ENCODE measurements at places on chromosomes 3 and 15.

GRCh38 chr3:191296041-191296541 lies 33.1 kb upstream of the CCDC50 start:
- DNase-seq, result peak; percentile 69

GRCh38 chr3:113847664-113848461 lies 9.3 kb downstream of the GRAMD1C start:
- DNase-seq, result peak; percentile 55

GRCh38 chr15:26038693-26039092 lies 175.6 kb upstream of the ATP10A start:
- no peak for DNase-seq

DNA sequence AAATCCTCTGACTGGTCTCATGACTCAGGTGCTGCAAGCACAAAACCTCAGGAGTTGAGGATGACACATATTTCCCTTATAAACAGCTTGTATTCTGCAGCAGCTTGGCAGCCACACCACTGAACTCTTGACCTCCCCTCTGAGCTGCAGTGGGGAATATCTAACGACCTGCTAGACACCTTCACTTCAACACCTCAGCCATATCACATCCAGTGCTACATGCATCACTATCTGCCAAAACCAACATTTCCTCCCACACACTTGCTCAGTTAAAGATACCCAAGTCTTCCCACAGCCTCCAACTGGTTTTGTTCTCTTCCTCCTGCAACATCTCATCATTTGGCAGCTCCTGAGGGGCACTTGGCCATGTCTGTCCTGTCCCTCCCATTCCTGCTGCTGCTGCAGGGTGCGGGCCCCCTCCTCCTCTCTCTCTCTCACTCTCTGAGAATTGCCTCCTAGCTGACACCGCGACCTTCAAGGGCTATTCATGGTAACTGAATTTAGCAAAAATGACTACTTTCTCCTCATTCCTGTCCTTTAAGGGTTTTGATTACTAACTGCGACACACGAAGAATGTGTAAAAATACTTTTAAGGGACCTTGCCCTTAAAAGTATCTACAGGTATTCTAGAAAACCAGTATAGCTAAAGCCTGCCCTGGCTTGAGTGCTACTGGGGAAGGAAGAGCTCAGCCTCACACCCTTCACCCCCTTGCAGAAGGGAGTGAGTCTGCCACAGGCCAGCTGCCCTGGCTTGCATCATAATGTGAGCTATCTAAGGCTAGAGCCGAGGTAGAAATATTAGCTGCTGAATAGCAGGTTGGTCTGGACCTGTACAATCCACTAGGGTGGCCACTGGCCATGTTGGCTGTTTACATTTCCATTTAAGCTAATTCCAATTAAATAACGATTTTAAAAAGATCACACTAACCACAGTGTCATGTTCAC lies 5.0 kb upstream of the CCR9 start:
- DNase-seq, result no peak

- no peak for DNase-seq
Measured at GRCh38 chr3:52498137-52499054, 3.3 kb downstream of the STAB1 start.

DNA sequence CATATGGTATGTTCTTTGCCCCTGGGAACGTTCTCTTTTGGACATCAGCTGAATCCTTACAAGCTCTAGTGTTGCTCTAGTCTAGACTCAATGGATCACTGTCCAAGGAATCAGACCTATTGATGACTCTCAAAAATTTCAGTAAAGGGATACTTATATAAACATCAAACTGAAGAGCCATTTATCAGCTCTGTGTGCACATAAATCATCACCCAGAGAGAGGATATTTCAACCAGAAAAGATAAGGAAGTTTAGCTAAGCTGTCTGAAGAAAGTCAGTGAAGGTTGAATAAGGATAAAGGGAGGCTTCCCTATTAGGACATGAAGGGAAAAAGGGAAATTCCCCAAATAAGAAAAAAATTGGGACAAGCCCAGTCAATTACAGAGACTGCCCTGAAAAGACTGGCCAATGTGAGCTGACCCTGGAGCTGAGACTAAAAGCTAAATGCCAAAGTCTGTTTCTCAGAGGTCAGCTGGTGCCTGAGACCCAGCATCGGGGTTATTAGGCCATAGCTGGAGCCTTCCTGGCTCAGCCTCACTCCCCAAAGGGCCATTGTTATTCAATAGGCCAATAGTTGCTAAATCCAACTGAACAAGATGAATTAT lies 424.1 kb upstream of the THBS1 start:
- DNase-seq, result no peak

DNA sequence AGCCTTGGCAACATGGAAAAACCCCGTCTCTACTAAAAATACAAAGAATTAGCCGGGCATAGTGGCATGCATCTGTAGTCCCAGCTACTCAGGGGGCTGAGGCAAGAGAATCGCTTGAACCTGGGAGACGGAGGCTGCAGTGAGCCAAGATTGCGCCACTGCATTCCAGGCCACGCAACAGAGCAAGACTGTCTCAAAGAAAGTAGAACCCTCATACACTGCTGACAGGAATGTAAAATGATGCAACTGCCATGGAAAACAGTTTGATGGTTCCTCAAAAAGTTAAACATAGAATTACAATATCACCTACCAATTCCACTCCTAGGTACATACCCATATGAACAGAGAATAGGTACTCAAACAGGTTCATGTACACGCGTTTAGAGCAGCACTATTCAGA lies 158.9 kb downstream of the TBC1D5 start:
- no peak for DNase-seq

- DNase-seq, result no peak
Measured at GRCh38 chr3:64398476-64398875, 173.2 kb upstream of the PRICKLE2 start.

DNA sequence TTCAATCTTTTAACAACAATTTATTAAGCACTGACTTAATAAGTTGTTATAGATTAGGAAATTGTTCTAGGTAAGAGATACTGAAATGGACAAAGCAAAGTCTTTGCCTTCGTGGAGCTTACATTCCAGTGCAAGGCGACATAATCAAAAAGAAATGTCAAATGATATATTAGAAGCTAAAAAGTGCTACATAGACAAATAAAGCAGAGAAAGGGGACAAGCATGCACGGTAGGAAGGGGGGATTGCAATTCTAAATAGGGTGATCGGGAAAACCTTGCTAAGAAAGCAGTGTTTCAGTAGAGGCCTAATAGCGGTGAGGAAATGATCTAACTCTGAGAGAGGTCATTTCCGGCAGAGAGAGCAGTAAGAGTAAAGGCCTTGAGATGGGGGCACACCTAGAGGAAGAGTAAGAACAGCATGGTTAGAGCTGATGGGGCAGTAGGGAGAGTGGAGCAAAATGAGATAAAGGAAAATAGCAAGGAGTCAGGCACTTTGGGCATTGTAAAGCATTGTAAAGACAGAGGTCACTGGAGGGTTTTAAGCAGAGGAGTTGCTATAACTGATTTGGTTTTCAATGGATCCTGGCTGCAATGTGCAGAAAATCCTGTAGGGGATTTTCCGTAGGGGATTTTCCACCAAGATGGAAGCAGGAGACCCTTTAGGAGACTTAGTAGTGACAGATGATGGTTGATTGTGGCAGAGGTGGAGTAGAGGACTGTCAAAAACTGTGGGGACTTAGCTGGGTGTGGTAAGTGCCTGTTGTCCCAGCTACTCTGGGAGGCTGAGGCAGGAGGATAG lies 71.7 kb upstream of the CFAP20DC start:
- no peak for DNase-seq

DNA sequence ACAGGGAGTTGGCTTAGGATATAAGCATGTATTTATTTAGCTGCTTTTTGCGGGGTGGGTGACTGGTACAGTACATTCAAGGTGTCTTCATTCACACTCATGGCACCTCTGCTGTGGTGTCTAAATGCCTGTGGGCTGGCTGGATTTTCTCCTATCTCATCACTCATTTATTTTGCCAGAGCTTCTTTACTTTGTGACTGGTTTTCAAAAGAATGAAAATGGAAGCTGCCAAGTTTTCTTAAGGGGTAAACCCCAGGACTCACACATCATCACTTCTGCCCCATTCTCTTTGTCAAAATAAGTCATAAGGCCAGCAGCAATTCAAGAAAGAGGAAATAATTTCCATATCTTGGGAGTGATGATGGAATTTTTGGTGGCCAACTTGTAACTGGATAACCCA lies 493.4 kb upstream of the ALCAM start:
- DNase-seq, result no peak

- no peak for DNase-seq
Measured at GRCh38 chr3:64837126-64837738, 149.4 kb upstream of the ADAMTS9 start.

DNA sequence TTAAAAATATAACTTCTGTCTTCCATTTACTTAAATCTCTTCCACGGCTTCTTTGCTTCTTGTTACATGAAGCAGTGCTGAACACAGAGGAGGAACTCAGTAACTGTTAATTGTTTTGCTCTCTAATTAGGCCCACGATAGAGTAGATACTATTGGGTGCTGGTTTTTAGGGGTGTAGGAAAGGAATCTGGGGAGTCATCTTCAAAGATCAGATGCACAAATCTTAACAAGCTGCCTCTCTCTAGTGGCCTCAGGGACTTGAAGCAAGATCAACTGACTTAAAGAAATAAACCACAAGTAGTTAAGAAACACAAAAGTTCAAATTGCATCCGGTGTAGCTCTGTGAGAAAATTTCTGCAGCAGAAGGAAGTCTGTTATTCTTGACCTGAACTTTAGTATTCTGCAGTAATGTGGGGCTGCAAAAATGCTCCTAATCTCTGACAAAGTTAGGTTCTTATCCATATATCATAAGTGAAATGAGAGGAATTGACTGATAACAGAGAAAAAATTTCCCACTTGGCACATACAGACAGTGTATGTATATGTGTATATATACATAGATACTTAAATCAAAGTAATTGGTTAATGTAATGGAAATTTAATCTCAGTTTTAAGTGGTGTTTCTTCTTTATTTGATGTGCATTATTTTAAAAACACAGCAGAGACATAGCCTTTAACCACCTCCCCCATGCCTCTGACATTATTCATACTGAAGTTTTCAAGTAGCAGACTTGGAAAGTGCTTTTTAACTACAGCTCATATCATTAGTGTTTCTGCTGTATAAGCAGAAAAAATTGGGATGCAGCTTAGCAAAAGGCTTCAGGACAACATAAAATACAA lies 51.8 kb downstream of the CHST2 start:
- no peak for DNase-seq

- DNase-seq, result no peak
Measured at GRCh38 chr3:33949074-33949473, 150.6 kb downstream of the PDCD6IP start.

- DNase-seq, result no peak
Measured at GRCh38 chr15:88617031-88617722, 4.0 kb upstream of the AEN start.

DNA sequence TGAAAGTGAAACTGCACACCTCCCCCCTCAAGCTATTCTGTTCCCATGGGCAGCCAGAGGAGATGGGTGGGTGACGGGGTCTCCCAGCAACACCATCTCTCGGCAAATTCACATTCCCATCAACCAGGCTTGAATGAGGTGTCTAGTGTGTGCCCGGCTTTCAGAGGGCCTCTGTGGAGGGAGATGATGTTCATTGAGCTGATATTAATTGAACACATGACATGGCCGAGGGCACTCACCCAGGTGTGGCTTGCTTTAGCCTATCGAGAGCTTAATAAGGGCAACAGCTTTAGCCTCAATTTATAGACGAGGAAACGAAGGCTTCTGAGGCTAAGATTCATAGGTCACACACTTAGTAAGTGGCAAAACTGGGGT lies 288.0 kb downstream of the UACA start:
- DNase-seq, result no peak

DNA sequence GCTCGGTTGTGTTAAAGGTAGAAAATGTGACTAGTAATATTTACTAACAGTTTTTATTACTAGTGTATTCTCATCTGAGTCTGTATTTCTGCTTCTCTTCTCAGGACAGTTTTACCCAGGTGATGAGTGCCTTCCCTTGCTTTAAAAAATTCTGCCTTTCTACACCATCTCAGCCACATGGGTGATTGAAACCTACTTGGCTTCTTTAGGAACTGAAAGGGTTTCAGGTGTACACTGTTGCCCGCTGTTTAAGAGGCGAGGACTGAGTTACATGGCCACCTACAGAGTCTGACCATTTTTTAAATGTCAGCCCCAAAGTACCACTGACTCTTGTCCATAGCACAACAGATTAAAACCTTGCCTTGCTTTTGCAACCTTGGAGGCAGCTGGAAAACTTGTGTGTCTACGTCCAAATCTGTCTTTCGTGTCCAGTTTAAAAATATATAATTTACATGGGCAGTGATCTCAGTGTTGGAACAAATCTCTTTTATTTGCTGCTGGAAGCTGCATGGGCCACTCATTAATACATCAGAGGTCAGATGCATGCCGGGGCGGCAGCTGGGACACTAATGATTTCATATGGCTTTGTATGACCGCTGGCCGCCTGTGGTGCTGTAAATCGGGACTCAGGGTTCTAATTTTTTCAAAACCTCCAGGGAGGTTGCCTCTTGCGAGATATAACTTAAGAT lies 44.6 kb downstream of the TRIM71 start:
- no peak for DNase-seq

- DNase-seq, result no peak
Measured at GRCh38 chr15:78630886-78631633, 9.9 kb downstream of the CHRNB4 start.

- no peak for DNase-seq
Measured at GRCh38 chr3:170012683-170013400, 25.0 kb upstream of the GPR160 start.

DNA sequence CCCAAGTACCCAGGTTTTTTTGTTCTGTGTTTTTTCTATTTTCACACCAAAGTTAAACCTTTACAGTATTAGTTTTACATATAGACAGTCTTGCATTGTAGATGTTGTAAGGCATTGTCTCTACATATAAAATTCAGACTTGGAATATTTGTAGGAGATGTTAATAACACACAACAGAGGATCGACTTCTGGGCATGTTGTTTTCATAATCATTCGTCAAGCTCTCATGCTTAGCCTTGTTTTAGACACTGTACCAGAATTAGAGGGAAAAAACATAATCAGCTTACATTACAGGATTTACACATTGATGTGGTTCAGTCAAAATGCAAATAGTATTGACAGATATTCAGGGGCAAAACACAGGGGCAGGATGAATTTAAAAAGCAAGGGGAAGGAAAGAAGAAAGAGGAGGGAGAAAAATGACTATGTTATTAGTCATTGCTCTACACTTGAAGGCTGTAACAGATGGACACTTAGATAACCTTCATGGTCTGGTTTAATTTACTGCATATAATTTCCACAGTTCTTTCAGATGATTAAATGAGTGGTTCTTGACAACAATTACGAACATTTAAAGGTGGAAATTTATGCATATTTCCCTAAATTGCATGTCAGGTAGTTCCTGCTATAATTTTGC lies 7.5 kb downstream of the CMSS1 start:
- DNase-seq, result no peak

GRCh38 chr3:139127101-139127500 lies 82.4 kb upstream of the PRR23C start:
- DNase-seq, result no peak

GRCh38 chr3:128824132-128824850 lies 55.1 kb upstream of the ACAD9 start:
- no peak for DNase-seq
